CD4-positive, CD25-positive, alpha-beta regulatory T cell (primary cell): ENCODE measurements at places on chromosomes 6 and 20. TPM values are rescaled to one million over a fixed set of nuclear protein-coding genes. Genes with fewer than 3 reads are reported as not detected.

GRCh38 chr6:66496659-66497058, 789.6 kb upstream of the EYS start:
- H3K27me3 ChIP-seq = no peaks in the 10 kb centered on the region
- no peak overlapping the region for H3K27ac ChIP-seq
- no peaks in the 10 kb centered on the region for H3K36me3 ChIP-seq
- no peak overlapping the region for H3K4me3 ChIP-seq
- no peaks in the 10 kb centered on the region for H3K4me1 ChIP-seq

DNA sequence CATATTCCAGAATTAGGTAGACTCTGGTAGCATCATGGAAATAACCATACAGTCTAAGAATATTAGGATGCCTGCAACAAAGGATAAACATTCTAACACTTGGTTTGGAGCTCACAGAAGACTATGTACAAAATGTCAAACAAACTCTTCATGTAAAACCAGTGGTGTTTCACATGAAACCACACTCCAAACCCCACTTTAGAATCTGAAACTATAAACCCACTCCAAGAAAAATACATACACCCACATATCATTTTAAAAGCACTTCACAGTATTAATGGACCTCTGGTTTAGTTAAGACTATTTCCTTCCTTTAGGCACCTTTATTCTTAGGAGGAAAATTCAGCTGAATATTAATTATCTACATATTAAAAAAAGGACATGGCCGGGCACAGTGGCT, 10.5 kb downstream of the AURKA start:
- peaks cover 5% of the 10 kb centered on the region for H3K36me3 ChIP-seq
- H3K4me3 ChIP-seq = no peak overlapping the region
- H3K27me3 ChIP-seq = no peaks in the 10 kb centered on the region
- no peak for DNase-seq
- no peaks in the 10 kb centered on the region for H3K4me1 ChIP-seq

GRCh38 chr20:34754611-34755010, 50.5 kb downstream of the TP53INP2 start:
- H3K4me1 ChIP-seq = no peaks in the 10 kb centered on the region
- no peak overlapping the region for H3K27ac ChIP-seq
- H3K4me3 ChIP-seq = no peak overlapping the region
- H3K36me3 ChIP-seq = peaks cover 78% of the 10 kb centered on the region
- DNase-seq = no peak

GRCh38 chr20:63833776-63834490, 2.9 kb upstream of the ZBTB46 start:
- H3K27ac ChIP-seq = no peak overlapping the region
- H3K4me3 ChIP-seq = no peak overlapping the region
- DNase-seq = no peak
- peaks cover 17% of the 10 kb centered on the region for H3K4me1 ChIP-seq
- no peaks in the 10 kb centered on the region for H3K36me3 ChIP-seq
- H3K27me3 ChIP-seq = peaks cover 12% of the 10 kb centered on the region

- DNase-seq = no peak
- no peaks in the 10 kb centered on the region for H3K4me1 ChIP-seq
- H3K36me3 ChIP-seq = no peaks in the 10 kb centered on the region
Observed at GRCh38 chr6:64280569-64280968, 645.0 kb downstream of the PHF3 start.

GRCh38 chr6:23529902-23530301, 596.1 kb upstream of the NRSN1 start:
- no peaks in the 10 kb centered on the region for H3K4me1 ChIP-seq
- no peaks in the 10 kb centered on the region for H3K36me3 ChIP-seq
- H3K27ac ChIP-seq = no peak overlapping the region
- no peak overlapping the region for H3K4me3 ChIP-seq

- no peaks in the 10 kb centered on the region for H3K27me3 ChIP-seq
- H3K36me3 ChIP-seq = no peaks in the 10 kb centered on the region
- no peak for DNase-seq
- H3K27ac ChIP-seq = no peak overlapping the region
- no peaks in the 10 kb centered on the region for H3K4me1 ChIP-seq
Observed at GRCh38 chr6:134223796-134224420, 94.0 kb downstream of the SGK1 start.

- no peaks in the 10 kb centered on the region for H3K36me3 ChIP-seq
- no peaks in the 10 kb centered on the region for H3K27me3 ChIP-seq
- no peaks in the 10 kb centered on the region for H3K4me1 ChIP-seq
- DNase-seq = no peak
- no peak overlapping the region for H3K4me3 ChIP-seq
- no peak overlapping the region for H3K27ac ChIP-seq
Observed at GRCh38 chr6:87373377-87373776, 28.8 kb downstream of the C6orf163 start.

DNA sequence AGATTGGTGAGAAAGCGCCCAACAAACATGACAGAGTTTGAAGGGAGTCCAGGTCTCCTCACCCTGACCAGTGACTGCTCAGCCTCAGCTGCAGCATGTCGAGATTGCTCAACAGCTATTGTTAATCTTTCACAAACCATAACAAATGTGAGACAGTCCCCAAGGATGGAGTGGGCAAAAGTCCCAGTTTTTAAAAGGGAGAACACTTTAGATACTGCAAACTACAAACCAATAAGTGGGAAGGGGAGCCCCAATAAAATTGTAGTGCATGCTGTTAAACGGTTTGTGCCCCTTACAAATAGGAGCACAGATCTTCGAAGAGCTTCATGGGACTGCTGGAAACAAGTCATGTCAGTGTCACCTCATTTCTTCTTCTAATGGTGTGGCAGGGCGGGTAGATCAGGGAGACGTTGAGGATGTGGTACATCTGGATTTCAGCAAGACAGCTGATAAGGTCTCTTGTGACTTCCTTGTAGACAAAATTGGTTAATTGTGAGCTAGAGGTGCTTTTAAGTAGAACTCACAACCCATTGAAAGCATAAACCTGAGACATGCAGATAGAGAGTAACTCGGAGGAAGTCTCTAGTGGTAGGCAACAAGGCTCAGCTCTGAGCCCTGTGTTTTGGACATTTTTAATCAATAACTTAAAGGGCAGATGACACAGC, 134.0 kb upstream of the ARMC2 start:
- H3K4me1 ChIP-seq = peaks cover 13% of the 10 kb centered on the region

DNA sequence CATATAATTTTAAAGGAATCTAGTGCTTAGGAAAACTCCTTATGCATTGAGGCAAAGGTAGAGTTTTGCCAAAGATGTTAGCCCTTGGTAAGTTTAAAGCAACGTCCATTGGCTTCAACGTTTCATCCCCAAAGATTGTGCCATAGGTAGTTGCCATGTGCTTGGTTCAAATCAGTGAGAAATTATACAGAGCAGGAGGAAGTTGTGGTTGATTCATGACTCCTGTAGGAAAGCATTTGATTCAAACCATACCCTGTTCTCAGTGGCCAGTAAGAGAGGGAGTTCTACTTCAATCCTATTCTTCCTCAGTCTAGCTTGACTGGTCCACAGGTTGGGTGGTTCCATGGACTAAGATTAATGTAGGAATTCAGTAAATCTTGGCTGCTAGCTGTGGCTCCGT, 535.6 kb downstream of the QKI start:
- no peaks in the 10 kb centered on the region for H3K36me3 ChIP-seq
- no peaks in the 10 kb centered on the region for H3K4me1 ChIP-seq
- no peak for DNase-seq

DNA sequence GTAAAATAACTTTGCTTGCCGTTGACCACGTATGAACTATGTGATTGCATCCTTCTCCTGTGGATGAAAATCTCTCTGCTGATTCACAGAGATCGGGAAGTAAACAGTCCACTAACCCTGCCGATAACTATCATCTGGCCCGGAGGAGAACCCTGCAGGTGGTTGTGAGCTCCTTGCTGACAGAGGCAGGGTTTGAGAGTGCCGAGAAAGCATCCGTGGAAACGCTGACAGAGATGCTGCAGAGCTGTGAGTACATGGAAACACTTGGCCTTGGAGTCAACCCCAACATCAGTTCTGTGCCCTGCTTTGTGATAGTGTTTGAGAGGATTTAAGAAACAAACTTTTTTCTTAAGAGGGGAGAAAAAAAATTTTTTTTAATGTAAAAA, 937 bp downstream of the TAF8 start:
- peaks cover 28% of the 10 kb centered on the region for H3K36me3 ChIP-seq
- peak overlapping the region; percentile 99 for H3K4me3 ChIP-seq
- DNase-seq = no peak

DNA sequence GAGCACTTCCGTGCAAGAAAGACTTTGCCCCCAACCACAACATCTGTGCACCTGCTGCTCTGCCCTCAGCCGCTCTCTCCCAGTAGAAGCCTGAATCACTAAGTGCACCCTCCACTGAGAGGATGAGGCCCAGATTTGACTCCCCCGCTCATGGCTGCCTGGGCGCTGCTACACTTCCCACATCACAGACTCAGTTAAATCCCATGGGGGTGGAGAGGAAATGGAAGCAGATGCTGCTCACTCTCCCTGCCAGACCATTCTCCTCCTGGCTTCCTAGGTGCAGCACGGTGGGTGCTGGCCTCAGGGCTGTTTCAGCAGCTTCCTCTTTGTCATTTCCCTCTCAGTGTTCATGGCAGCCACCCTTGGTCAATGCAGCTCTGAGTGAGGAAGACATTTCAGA, 4.8 kb downstream of the CST5 start:
- H3K4me3 ChIP-seq = no peak overlapping the region
- no peaks in the 10 kb centered on the region for H3K36me3 ChIP-seq
- no peak for DNase-seq

The OPN5 gene
- not detected for total RNA-seq

The PNLDC1 gene
- not detected for total RNA-seq

The MOG gene
- total RNA-seq = not detected

The TMEM244 gene
- 1.1 TPM for total RNA-seq
